ENCODE measurements at places on chromosomes 3 and 15.

- no peak for DNase-seq
These were observed 18.6 kb downstream of the THSD4 start for GRCh38 chr15:71133747-71134472.

GRCh38 chr3:34882764-34883163 is 756.6 kb upstream of the ARPP21 start:
- no peak for DNase-seq

GRCh38 chr3:43255662-43256061 is 30.7 kb upstream of the SNRK start:
- no peak for DNase-seq

DNA sequence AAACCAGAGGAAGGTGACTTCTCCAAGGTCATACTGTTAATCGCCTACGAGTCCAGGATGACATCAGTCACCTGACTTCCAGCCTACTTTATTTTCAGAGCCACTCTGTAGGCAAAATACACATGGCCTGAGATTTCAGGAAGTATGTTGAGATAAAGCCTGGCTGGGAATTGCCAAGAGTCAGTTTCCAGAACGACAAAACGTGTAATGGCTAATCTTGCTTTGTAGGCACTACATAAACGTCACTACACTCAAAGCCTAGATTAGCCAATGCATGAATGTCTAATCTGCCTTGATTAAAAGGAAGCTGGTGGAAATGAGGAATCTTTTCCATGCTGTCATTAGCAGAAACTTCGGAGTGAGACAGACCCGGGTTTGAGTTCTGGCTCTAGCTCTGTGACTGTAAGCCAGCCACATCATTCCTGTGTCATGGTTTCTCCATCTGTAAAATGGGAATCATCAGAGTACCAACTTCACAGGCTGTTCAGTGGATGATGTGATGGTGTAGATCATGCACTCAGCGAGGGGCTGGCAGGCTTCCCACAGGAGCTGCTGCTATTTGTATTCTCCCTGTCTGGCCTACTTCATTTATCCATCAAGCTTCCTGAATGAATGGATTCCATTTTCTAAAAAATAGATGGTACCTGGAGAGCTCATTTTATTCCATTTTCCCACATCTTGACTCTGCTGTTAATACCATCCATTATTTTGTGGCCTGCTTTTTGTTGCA is 241.9 kb downstream of the XXYLT1 start:
- no peak for DNase-seq

DNA sequence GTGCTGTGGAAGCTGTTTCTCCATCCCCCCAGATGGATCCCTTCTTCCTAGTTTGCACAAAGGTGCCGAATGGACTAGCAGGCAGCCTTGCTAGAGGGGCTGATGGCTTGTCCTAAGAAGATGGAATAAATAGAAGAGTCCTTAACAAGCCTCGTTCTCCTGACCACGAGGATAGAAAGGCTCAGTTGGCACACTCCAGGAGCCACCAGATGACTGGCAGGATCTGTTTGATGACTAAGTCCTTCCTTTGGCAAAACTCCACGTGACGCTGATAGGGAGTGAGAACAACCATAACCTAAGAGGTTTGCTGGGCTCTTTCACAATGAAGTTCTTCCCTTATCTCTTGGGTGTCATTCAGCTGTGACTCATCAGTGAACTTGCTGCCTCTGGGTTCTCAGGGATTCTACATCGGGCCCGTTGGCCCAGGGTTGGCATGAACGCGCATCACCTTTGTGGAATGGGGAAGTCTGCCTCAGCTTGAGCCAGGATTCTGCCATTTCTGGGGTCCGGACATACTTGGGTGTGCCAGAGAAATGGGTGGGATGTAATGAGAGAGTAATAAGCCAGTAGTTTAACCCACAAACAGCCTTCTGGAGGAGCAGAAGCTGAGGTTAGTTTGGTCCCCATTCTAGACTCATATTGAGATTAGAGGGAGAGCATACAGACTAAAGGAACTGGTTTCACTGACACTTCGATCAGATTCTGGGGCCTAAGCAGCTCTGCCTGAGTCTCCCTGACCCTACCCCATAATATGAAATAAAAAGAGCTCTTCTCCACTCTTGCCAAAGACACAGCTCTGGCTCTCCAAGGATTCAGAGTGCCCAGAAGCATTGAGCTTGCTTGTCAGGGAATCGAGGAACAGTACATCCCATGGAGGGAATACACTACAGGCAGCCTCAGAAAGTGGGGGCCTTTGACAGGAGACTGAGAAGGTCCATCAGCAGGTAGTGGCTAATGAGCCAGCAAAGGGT is 2.0 kb upstream of the MELTF start:
- DNase-seq = no peak

- DNase-seq = no peak
These were observed 41.2 kb downstream of the HES1 start for GRCh38 chr3:194177141-194177540.

DNA sequence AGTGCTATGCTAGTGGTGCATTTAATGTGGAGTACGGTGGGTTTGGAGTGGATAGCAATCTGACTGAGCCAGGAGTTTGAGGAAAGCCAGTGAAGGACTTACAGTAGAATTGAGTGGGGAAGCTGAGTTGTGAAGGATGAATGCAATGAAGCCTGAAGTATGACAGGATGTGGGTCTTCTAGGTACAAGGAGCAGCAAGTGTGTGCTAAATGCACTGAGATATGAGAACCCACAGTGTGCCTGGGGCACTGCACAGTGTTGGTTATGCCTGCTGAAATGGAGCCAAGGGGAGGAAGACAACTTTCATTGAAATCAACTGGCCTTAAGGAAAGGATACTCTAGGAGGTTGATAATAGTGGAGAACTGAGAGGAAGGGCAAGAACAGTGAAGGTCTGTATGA is 105.5 kb upstream of the MRPL3 start:
- DNase-seq = no peak

GRCh38 chr3:52712291-52713212 is 6.6 kb downstream of the SPCS1 start:
- no peak for DNase-seq

DNA sequence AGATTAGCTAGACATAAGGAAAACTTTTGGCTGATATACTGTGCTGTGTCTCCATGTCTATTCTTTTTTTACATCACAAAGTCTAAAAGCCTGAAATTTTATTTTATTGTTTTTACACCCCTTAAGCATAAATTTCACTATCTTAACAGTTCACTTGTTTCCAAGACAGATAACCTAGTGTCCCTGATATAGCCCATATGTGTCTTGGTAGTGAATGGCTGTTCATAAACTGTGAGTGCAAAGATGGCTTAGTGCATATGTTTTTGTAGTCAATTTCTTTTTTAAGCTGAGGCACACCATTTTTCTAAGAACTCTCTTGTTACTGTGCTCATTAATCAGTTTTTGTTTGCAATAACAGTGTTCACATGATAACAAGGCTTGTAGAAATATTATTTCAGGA is 381.1 kb downstream of the OXSM start:
- no peak for DNase-seq

DNA sequence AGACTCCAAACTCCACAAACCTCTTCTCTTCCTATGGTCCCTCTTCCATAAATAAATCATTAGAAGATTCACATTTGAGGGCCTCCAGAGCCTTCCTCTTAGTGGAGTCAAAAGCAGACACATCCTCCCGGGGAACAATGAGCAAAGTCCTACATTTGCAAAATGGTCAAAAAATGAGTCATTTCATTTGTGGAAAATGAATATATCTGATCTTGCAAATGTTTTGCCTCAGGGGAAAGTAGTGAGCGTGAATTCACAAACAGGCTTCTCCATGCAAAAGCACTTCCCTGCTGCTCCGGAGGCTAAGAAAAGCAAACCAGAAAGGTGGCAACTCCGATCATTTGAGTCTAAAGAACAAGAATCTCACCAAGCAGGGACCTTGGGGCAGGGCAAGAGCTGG is 86.7 kb upstream of the IQSEC1 start:
- DNase-seq = no peak

DNA sequence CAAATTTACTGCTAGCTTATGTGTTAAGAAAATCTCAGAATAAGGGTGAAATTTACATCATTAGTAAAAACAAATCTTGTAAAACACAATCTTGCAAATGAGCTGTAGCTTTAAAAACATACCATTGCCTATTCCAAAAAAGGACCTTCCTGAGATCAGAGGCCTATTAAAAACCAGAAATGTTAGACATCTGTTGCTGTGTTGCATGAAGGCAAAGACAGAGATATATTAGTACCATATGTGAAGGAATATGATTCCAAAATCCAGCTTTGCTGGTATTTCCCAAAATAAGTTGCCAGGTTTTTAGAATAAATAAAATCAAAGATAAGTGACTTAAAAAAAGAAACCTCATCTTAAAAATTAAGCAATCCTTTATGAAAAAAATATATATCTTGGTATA is 504.1 kb upstream of the CDIN1 start:
- DNase-seq = no peak

GRCh38 chr3:197262709-197263108 is 35.7 kb downstream of the DLG1 start:
- DNase-seq = no peak

GRCh38 chr3:108035751-108036150 is 55.1 kb downstream of the CD47 start:
- DNase-seq = no peak

DNA sequence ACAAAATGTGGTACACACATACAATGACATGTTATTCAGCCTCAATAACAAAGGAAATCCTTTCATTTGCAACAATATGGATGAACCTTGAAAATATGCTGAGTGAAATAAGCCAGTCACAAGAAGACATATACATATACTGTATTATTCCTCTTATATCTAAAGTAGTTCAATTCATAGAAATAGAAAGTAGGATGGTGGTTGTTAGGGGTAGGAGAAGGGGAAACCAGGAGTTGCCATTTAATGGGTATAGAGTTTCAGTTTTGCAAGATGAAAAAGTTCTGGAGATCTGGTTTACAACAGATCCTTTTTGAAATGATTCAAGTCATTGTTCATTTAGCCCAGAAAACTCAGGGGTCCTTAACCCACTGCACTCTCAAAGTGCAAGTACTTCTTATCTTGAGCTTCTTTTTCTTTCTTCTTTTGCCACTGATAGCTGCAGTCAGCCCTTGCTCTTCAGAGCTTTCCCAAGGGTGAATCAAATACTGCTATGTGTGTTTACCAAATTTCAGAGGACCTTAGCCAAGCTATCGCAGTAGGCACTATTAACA is 208.0 kb upstream of the EOMES start:
- DNase-seq = no peak

GRCh38 chr15:68640791-68641331 is 62.1 kb downstream of the CORO2B start:
- DNase-seq = no peak
